GM04504 (cell line): ENCODE measurements at places on chromosomes 3 and 15.

GRCh38 chr15:25481208-25481859 is 42.5 kb upstream of the UBE3A start:
- no peak for DNase-seq

DNA sequence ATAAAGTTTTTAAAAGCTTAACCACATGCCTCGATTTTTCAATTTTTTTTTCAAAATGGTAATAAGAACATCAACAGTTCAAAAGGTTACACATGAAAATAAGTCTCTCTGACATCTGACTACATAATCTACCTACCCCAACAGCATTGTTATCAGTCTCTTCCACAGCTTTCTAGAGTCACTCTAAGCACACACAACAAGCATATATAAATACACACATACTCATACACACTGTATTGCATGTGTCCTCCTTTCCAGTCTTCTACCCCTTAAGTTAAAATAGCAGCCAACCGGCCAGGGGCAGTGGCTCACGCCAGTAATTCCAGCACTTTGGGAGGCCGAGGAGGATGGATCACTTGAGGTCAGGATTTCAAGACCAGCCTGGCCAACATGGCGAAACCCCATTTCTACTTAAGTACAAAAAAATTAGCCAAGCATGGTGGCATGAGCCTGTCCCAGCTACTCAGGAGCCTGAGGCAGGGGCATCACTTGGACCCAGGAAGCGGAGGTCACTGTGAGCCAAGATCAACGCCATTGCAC is 12.2 kb downstream of the TBL1XR1 start:
- DNase-seq, result no peak

DNA sequence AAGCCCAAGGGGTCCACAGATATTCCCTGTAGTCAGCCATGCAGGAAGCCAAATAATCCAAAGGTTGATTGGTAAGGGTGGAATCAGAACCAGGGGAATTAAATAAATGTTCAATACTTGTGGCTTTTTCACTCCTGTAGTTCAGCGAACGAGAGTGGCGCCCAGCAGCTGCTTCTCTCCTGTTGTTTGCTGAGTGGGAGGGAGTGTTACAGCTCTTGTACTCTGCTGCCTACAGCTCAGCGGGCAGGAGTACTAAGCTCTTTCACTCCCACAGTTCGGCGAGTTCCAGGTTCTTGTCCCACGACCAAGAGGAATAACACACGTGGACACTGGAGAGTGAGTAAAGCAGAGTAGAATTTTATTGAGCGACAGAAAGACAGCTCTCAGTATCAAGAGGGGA is 105.9 kb downstream of the MOBP start:
- DNase-seq, result no peak

- no peak for DNase-seq
These were observed 307.8 kb upstream of the ARRDC4 start for GRCh38 chr15:97652700-97653167.

- DNase-seq, result no peak
These were observed 90.6 kb upstream of the AKAP13 start for GRCh38 chr15:85289677-85290365.

DNA sequence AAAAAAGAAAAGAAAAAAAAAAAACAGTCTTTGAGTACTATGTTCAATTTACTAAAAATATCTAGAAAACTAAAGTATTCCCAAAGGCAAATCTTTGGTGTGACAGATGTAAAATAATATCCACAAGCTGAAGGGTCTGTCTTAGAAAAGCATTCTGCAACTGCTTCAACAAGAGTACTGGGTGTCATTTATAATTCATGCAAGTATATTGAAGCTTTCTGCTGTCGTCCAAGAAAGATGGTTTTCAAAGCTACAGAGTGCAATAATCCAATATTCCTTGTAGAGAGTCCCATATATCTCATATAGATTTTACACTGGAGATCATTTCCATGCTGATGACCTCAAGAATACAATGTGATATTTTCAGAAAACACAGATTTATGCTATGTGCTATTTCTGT is 90.9 kb upstream of the SUCLG2 start:
- no peak for DNase-seq

DNA sequence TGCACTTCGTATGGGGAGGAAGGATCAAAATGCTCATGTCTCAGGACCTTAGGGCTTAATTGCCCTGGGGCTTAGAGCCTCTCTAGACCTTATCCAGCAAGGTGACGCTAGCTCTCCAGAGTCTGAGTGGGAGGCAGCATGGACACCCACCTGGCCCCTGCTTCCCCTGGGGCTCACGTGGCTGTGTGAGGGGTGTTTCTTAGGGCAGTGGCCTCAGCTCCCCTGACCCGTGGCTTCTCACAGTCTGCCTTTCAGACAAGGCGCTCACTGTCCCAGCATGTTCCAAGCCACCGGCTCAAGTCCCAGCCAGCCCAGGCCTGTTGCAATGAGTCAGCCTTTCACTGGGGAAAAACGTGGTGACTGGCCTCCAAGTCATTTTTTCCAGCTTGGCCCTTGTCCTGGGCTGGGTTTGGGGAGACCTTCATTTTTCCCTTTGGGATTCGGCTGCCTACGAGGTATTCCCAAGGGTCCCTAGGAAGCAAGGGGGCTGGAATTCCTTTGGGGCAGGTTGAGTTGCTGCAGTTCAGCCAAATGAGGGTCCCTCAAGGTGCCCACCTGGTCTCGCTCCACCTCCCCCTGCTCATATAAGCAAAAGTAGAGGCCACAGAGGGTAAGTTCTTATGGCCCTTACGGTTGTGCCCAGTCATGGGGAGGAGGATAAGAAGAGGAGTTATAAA is 15.7 kb downstream of the BHLHE40 start:
- DNase-seq, result peak; percentile 89

- DNase-seq, result no peak
These were observed 54.1 kb downstream of the GUCA1C start for GRCh38 chr3:108899530-108899929.

DNA sequence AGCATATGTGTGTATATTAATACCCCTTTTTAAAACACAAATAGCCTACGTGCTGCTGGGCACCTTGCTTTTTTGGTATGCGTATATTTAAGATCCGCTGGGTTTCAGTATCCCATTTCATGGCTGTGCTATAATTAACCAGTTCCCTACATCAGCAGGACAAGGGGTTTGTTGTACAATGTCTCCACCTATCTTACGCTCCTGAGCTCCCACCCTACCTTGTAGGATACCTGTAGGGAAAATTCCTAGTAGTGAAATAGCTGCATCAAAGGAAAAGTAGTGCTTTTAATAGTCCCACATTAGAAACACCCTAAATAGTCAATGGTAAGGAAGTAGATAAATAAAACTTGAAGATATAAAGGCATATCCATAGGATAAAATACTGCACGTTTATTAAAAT is 1.4 kb downstream of the MAP6D1 start:
- DNase-seq, result no peak

GRCh38 chr3:78287085-78287484 is 1247.2 kb downstream of the ROBO2 start:
- DNase-seq, result no peak
